ENCODE measurements at places on chromosomes 4 and X.

DNA sequence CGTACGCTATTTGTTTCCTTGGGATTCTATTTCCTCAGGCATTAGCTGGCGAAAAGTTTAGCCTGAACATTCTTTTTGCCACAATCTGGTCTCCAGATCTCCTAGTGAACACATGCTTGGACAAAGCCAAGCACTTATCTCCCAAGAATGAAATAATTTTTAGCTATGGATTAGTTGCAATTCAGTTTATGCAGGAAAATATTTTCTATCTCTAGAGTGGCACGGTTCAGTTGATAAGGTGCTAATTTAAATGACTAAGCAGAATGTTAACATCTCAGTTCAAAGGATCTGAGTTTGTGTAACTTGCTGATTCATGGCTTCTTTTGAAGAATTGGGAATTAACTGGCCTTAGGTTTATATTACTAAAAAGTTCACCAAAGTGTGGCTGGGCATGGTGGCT, 58.1 kb upstream of the JADE1 start:
- DNase-seq = no peak

GRCh38 chrX:46125111-46125510, 420.1 kb downstream of the ZNF674 start:
- DNase-seq = no peak

DNA sequence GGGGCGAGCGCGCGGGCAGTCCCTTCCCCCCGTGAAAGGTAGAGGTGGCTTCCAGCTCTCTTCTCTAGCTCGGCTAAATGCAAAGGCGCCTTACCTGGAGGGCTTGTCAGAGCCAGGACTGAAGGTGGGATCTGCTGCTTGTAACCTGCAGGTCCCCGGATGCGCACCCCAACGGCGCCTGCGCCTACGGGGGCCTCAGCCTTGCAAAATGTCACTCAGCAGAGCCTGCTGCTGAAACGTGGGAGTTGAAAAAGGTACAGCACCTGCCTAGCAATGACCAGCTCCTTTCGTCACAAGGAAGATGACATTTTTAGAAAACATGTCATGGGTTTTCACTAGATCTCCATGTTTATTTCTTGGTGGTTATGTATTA, 583 bp downstream of the ABHD18 start:
- no peak for DNase-seq

GRCh38 chr4:26252349-26253025, 68.3 kb upstream of the RBPJ start:
- DNase-seq = no peak

GRCh38 chr4:118282692-118283091, 70.1 kb downstream of the PRSS12 start:
- peak; percentile 10 for DNase-seq

DNA sequence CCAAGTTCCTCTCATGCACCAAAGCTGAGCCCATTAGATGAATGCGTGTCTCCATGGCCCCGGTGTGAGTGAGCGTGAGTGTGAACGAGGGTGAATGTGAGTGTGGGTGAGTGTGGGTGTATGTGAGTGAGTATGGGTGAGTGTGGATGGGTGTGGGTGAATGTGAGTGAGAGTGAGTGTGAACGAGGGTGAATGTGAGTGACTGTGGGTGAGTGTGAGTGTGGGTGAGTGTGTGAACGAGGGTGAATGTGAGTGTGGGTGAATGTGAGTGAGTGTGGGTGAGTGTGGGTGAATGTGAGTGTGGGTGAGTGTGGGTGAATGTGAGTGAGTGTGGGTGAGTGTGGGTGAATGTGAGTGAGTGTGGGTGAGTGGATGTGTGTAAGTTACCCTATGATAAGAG, 1521.8 kb upstream of the TENM3 start:
- no peak for DNase-seq

DNA sequence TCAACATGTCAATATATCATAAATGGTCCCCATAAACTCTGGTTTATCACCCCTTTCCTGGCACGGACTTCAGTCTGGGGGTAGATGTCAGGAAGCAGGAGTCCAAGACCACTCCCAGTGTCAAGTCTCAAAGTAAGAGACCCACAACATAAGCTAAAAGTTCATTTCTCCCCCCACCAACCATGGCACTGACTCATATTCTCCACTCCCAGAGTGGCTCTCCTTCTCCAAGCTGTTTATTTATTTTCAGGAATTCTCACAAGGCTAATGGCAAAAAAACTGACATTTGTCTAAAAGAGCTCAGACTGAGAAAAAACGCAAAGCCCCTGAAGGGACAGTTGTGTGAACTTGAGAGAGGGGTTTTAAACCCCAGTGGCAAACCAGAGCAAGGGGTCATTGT, 217.0 kb downstream of the RAB28 start:
- DNase-seq = no peak

GRCh38 chr4:158015241-158015640, 157.6 kb downstream of the GASK1B start:
- no peak for DNase-seq

- DNase-seq = no peak
These were observed 9.1 kb downstream of the LONRF3 start for GRCh38 chrX:118983513-118983912.

- no peak for DNase-seq
These were observed 4.7 kb downstream of the XG start for GRCh38 chrX:2756548-2756947.

- DNase-seq = no peak
These were observed 27.7 kb upstream of the MOB1B start for GRCh38 chr4:70874268-70875156.

DNA sequence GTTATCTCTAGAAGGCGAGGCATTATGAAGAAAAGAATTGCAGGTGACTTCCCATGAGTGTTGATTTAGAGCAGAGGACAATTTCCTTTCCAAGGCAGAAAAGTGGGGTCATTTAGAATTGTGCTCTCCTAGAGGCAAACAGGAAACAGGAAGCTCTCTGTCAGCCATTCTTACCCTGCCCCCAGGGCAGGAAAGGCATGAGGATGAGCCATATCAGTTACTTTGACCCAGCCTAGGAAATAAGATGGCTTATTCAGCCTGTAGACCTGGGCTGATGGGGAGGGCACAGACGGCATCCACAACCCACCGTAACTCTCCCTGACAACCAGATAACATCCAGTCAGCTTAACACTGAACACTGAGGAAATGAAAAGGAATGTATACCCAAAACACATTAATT, 88.8 kb upstream of the KDR start:
- DNase-seq = no peak

DNA sequence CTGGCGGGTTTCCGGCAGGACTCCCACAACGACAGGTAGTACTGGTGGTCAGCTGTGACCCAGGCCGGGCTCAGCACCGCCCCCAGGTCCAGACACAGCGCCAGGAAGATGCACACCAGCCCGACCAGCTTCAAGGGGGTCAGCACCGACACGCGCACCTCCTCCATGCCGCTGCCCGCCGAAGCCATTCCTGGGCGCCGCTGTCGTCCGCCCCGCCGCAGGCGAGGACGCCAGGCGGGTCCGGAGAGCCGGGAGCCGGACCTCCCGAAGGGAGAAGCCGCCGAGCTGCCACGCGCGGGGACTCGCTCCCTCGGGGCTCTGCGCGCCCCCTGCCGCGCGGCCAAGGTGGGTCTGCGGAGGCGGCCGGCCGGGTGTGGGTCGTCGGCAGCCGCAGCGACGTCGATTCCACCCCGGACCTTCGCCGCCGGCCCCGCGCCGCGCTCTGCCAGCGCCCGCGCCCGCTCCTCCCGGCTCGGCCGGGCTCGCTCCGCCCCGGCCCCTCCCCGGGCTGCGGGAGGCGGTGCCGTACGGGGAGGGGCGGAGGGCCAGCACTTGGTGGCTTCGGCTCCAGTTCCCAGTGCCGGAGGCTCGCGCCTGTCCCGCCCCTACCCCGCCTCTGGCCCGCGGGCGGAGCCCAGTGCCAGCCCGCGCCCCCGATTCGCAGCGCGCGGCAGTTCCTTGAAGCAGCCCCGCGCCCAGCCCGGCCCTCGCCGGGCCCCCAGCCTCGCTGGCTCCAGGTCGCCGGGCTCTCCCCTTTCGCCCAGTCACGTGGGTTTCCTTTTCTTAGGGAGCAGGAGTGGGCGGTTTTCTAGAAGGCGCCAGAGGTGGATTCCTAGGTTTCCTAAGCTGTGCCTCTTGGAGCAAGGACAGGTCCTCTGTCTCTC, at the start of gene TMEM47:
Gene TMEM47, minus strand, starts transcription at position 444 of the 884 bp plus-strand sequence. Its CDS starts 256 bp downstream, at position 188.
- peak; percentile 85 for DNase-seq

DNA sequence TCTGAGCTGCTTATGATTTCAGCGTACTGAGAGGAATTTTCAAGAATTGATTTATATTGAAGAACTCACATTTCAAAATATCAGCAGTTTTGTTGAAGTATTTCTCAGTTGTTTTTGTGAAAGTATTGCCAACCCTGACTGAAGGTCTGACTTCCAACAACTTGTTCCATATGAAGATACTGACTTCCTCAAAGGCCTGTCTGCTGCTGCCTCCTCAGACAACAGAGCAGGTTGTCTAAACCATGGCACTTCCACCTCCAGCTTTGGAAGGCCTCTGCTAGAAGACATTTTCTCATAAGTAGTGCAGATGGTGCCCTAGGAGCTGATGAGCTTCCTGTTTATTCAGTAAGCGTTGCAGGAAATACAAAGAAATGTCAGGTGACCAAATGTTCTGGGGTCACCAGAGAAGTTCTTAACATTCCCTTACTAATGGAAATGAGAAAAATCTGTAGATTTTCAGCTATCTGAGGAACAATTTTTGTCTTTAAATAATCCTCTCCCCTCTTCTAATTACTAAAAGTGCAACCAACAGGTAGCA, 28.8 kb downstream of the FGF2 start:
- DNase-seq = no peak

- no peak for DNase-seq
These were observed 224.2 kb upstream of the ANXA10 start for GRCh38 chr4:167868163-167868562.

GRCh38 chr4:149056615-149057014, 614.4 kb upstream of the NR3C2 start:
- DNase-seq = peak; percentile 25

DNA sequence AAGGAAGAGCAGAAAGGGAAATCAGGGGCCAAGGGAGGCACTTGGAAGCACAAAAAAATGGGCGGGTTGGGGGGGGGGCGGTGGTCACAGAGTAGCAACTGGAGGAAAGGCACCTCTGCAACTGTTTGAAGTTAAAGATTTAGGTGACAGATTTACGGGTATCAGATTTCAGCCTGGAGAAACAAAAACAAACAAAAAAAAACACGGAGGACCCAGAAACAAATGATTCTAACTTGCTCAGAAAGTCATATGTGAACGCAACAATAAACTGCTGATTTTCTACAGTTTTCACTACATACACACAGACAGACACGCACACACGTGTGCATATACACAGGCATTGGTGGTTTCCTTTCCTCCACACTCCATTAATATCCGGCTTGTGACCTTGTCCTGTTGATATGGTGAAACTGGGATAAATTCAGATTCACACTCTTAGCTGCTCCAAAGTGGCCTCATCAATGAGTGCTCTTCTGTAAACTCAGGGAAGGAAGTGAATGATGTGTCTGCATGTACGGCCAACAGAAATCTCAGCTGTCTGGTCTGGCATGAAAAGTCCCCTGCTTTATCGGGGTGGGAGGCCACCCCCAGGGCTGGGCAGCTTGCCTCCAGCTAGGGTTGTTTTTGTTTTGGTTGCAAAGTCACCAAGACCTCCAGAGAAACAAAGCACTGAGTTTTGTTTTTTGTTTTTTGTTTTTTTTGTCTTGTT, 54.3 kb downstream of the CHST7 start:
- DNase-seq = no peak

DNA sequence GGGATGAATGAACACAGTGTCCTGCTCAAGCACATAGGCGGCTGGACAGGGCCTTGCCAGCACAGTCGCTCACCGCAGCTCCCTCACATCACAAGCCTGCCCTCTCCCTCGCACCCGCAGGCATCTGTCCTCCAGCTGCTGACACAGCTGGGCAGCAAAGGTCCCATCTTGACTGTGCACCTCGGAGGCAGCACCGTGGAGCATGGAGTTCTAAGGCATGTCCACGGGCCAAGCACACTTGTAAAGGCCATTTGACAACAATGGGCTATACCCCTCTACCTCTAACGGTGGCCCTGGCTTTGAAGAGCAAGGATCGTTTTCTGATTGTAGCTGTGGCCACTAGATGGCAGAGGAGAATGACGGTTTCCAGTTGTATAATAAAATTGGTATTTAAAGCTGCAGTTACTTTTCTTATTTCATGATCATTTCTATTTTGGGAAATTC, 53.8 kb downstream of the APLN start:
- DNase-seq = no peak

GRCh38 chr4:40335525-40335894, 377 bp downstream of the CHRNA9 start:
- no peak for DNase-seq

GRCh38 chr4:108181704-108182103, 13.0 kb upstream of the LEF1 start:
- no peak for DNase-seq

DNA sequence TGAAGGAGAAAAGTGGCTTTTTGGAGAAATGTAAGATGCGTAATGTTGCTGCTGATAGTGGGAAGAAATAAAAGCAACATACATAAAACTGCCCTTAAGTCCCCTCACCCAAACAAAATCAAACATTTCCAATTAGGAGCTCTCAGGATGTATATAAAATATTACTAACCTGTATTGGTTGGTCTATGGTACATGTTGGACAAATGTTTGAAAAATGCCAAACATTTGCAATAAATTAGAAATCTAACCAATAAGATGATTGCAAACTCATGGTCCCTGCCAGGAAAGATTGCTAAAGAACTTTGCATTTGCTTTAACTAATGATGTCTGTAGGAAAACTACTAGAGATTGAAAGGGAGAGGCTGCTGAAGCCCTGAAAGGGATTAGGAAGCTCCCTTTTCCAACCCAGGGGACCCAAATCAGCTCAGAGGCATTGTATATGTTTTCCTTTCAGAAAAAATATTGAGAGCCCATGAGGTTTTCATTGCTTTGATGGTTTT, 1.8 kb downstream of the SFRP2 start:
- DNase-seq = peak; percentile 66

DNA sequence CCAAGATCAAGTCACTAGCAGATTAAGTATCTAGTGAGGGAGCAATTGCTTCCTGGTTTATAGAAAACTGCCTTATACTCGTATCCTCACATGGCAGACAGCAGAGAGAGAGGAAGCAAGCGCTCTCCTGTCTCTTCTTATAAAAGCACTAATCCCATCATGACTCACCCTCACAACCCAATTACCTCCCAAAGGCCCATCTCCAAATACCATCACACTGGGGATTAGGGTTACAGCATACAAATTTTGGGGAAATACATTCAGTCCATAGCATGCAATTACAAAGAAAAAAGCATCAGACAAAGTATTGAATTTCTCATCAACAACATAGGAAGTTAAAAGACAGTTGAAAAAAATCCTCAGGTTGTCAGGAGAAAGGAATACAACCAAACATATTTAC, 292.6 kb downstream of the IQCM start:
- no peak for DNase-seq

GRCh38 chr4:85153221-85153620, 186.7 kb upstream of the WDFY3 start:
- DNase-seq = no peak

DNA sequence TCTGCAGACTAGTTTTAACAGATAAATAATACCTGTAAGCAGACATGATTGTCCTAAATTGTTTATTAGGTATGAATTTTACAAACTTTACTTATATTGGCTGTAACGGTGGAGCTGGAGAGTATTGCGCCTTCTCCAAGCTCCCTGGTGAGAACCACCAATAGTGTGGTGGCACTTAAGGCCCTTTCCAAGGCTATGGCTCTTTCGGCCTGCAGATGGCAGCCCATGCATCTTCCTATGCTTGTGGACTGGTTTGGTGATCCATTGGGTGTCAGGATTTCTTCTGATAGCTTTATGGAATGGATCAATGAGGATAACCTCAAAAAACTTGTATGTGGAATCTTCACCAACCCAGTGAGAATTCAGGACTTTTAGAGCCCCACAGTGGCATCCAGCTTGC, 7.8 kb downstream of the LARP1B start:
- DNase-seq = no peak

GRCh38 chr4:154603033-154603943, 9.2 kb downstream of the FGG start:
- no peak for DNase-seq

- DNase-seq = peak; percentile 70
These were observed 5.1 kb downstream of the FBXL5 start for GRCh38 chr4:15649914-15650545.
